ENCODE measurements at places on chromosomes 6 and 20. TPM values are rescaled to one million over a fixed set of nuclear protein-coding genes. Genes with fewer than 3 reads are reported as not detected.
A peak's percentile ranks its signal among the peaks of the same experiment; 100 is the strongest.

- DNase-seq = no peak
Measured at GRCh38 chr6:119612911-119613381, 263.4 kb upstream of the MAN1A1 start.

DNA sequence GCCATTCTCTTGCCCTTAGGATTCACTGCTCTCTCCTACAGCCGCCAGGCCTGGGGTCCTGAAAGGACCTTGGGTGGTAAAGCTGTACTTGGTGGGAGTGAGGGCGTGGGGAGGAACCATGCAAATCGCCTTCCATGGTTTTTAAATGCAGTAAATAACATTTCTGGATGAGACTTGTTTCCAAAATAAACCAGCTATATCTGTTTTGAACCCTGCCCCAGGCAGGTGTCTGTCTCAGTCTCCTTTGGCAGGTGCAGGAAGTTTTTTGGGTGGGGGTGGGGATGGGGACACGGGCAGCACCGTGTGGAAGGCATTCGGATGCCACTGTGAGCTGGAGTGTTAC is 14.3 kb downstream of the ITPA start:
- DNase-seq = no peak

- no peak for DNase-seq
Measured at GRCh38 chr6:125991653-125992052, 5.3 kb downstream of the TRMT11 start.

GRCh38 chr6:52392944-52393343 is 27.2 kb upstream of the EFHC1 start:
- DNase-seq = no peak

GRCh38 chr6:28977341-28978132 is 27.6 kb downstream of the ZNF311 start:
- peak; percentile 40 for DNase-seq

DNA sequence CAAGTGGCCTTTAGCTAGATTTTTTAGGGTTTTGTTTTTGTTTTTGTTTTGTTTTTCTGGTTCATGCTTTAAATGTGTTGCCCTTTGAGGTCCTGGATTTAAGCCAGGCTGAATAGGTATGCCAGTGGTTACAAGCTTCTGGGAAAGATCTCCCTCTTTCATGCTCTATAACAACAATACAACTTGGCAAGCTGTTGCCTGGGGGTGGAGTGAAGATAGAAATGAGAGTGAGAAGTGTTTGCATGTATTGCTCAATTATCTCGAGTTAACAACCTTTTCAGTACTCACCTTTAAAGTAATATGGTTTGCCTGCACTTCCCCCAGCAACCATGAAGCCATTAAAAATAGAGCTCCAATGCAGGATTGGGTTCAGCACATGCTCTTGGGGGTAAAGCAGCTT is 19.2 kb upstream of the HAO1 start:
- no peak for DNase-seq

DNA sequence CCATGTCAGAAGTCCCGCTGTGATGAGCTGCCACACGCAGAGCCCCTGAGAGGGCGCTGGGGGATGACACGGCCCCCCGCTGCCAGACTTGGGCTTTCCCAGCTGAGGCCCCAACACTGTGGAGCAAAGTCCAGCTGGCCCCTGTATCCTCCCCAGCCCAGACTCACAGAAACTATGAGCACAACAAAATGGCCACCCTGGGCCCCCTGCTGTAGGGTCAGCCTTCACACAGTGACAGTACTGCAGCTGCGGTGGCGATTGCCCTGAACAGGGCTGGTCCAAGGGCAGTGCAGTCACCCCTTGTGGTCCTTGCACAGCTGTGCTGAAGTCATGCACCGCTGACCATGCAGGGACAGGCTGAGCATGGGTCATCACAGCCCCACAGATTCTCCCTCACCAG is 78.2 kb upstream of the CST7 start:
- DNase-seq = no peak

GRCh38 chr6:98875375-98875774 is 41.0 kb downstream of the POU3F2 start:
- no peak for DNase-seq

DNA sequence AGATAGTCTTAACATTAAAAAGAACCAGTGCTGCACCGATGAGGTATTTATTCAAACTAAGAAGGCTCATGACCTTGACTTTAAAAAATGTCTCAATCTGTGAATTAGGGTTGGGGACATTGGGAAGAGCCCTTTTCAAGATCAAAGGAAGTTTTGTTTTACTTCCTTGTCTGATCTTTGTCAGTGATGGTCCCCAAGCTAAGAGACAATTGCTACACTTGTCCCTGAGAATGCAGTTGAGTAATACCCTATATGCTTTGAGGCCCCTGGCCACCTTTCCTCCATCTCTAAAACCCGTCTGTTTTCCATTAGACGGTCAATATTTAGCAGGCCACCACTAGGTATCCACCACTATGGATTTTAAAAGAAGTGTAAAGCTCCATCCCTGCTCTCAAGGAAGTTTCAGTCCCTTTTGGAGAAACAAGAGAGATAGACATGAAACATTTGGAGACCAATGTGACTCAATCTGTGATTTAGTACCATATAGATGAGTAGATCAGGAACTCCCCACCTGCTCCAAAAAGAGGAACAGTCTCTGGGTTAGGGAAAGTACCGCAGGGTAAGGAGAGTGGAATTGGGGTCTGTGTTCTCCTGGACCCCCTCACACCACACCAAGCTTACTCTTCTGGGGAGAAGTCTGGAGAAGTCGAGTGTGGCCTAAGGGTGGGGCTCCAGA is 99.1 kb upstream of the ISM1 start:
- DNase-seq = no peak

DNA sequence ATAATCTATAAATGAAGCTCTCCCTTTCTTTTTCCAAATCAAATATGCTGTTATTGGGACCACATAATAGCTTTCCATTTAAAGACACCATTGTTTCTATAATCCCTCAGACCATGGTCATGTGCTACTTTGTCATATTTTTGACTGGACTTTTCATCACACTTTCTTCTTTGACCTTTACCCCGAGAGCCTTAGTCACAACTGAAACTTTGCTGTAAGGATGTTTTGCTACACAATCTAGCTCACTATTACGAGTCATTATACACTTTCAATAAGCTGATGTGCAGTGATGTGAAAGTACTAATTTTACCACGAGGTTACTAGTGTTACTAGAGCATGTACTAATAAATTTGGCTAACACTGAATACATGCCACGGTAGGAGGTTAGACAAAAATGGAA is 367.2 kb upstream of the RUNX2 start:
- peak; percentile 1 for DNase-seq

GRCh38 chr20:49750611-49751396 is 37.1 kb upstream of the B4GALT5 start:
- DNase-seq = no peak

GRCh38 chr6:128443553-128443952 is 76.8 kb downstream of the PTPRK start:
- DNase-seq = no peak

DNA sequence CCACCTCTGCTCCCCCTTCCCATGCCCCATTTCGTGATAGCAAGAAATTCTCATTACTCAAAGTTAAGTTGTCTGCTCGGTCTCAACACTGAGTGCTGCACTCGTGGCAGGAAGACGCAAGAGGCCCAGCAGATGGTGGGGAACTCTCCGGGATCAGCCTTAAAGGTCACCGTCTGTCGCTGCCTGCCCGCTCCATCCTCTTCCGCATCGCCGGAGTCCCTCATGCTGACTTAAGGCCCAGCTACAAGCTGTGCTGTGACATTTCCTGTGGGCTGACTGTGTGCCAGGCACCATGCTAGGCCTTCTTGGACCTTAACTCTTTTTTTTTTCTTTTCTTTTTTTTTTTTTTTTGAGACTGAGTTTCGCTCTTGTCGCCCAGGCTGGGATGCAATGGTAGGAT is 17.8 kb downstream of the GRM4 start:
- no peak for DNase-seq

DNA sequence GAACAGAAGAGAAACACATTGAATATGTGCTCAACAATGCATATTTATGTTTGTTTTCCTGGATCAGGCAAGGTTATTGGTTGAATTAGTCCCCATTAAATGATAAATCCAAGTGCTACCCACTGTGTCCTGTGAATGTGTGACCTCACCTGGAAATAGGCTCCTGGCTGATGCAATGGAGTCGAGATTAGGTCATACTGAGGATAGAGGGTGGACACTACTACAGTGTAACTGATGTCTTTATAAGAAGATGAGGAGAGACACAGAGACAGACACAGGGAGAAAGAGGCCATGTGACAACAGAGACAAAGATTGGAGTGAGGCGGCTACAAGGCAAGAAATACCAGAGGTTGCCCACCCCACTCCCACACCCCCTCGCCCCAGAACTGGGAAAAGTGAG is 559.3 kb downstream of the C6orf118 start:
- DNase-seq = no peak

- DNase-seq = no peak
Measured at GRCh38 chr20:1083431-1084080, 34.8 kb upstream of the PSMF1 start.

- no peak for DNase-seq
Measured at GRCh38 chr20:63118303-63119120, 97.4 kb downstream of the YTHDF1 start.

DNA sequence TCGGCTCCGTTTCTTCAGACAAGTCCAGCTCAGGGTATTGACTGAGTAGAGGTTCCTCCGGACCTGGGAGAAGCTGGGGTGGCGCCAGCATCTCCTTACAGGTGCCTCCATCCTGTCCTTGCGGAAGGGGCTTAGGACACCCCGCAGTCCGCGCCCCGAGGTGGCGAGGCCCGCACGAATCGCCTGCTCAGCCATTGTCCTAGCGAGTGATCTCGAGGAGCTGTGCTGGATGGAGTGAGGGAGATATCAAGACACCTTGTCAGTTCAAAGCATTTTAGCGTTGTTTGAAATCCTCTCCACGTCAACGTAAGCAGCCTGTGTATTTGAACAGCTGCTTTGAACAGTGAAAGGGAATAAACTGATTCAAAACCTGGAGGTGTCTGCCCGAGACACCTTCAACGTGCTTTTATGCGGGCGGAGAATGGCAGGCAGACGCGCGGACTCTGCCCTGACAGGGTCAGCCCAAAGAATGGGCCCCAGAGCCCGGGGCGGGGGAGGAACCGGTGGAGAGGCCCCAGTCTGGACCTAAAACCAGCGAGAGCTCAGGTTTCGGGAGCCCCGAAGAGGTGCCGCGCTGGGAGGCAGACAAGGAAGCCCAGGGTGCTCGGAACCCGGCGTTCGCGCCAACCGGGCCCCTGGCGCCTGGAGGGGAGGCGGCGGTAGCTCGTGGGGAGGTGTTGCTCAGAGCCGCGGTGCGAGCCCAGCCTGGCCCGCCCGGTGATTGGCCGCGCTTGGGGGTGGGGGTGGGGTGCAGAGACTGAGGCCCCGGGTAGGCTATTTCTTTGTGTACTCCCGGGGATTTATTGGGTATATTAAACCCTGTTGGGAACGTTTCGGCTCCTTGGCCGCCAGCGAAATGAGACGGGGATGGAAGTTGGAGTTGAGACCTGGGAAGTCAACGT is 3.1 kb upstream of the POU3F2 start:
- DNase-seq = no peak

- DNase-seq = no peak
Measured at GRCh38 chr20:61442075-61442670, 190.1 kb downstream of the CDH4 start.

DNA sequence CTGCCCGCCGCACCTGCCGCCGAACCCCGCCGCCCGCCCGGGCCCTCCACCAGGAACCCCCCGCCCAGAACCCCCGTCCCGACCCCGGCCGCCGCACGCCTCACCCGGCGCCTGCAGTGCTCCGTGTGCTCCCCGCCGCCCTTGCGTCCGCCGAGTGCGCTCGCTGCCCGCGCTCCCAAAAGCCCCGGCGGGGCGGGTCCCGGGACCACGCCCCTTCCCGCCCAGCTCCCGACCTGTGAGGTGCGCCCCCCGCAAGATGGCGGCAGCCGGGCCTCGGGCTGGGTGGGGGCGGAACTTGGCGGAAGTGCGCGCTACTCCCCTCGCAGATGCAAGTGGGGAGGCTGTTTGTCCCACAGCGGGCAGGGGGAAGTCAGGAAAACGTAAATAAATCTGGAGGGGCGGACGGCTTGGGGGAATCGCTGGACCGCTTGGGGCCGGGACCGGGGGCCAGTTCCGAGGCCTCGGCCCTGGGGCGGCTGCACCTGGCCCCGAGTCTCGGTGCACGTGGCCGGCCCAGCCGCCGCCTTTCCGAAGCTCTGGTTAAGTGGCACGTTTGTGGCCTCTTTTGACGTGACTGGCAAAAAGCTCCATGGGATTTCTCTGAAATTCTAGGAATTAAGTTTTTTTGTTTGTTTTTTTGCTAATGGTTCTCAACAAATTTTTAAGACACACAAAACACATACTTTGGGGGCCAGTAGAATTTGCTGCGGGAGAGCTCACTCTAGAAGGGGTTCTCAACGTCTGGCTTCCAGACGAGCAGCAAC is at the start of gene EZR:
Gene EZR (minus strand): TSS at position 156 of the 764 bp plus-strand sequence. CDS start 1,275 bp downstream, outside the sequence.
- DNase-seq = peak; percentile 72

DNA sequence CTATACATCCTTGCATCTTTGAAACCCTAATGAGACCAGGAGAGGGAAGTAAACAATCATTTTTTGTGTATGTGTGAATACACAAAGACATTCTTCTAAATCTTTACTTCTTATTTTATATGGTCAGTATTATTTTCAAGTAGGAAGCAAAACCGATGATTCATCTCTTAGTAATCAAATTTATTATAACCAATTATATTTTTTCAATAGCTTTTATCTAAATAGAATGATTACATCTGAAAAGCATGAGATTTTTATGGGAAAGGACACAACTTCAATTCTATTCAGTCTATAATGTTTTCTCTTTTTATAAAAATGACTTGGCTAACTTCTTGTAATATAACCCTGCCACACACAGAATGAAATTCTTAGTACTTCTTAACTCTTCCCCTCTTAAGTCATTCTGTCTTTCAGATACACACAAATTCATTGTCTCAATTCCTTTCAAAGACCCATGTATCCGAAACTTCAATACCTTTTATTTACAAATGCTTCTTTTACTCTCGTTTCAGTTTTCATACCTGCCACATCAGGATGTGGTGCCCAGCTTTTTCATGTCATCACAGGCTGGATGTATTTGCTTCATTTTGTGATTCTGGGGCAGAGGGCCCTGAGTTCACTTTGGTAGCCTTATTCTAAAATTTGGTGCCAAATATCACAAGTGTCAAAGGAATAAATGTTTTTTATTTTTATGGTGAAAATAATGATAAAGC is 227.0 kb downstream of the PHF3 start:
- DNase-seq = no peak

The FNDC1 gene
- not detected for total RNA-seq

The LTB gene
- 30.5 TPM for total RNA-seq

The WFDC10B gene
- total RNA-seq = not detected

The TFAP2C gene
- total RNA-seq = not detected

The SLA2 gene
- total RNA-seq = not detected

Data from dermis blood vessel endothelial cell (primary cell).